ENCODE measurements at places on chromosomes 5 and 9.

GRCh38 chr5:32255540-32255900 lies 57.2 kb downstream of the MTMR12 start:
- DNase-seq = no peak

DNA sequence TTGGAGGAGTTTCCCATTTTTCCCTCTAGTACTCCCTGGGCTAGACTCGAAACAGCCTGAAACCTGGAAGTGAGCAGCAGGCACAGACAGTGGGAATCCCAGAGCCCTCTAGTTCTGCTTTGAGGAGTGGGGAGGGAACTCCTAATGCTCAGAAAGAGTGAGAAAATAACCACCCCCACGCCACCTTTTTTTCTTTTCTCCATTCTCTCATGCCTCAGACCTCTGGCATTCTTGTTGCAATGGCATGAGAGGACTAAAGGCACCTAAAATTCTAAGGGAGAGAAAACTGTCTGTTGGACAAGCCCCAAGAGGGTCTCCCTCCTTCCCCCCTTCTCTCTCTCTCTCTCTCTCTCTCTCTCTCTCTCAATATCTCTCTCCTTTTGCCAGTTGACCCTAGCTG lies 15.1 kb upstream of the IRF1 start:
- no peak for DNase-seq

GRCh38 chr5:87195104-87195591 lies 72.5 kb upstream of the RASA1 start:
- no peak for DNase-seq

GRCh38 chr5:91359962-91360609 lies 23.0 kb downstream of the ARRDC3 start:
- DNase-seq = no peak

- no peak for DNase-seq
These were observed 454.6 kb upstream of the CD180 start for GRCh38 chr5:67651180-67651579.

- no peak for DNase-seq
These were observed 9.6 kb upstream of the IFNE start for GRCh38 chr9:21491756-21492155.

GRCh38 chr9:132230605-132231004 lies 68.7 kb downstream of the NTNG2 start:
- no peak for DNase-seq

DNA sequence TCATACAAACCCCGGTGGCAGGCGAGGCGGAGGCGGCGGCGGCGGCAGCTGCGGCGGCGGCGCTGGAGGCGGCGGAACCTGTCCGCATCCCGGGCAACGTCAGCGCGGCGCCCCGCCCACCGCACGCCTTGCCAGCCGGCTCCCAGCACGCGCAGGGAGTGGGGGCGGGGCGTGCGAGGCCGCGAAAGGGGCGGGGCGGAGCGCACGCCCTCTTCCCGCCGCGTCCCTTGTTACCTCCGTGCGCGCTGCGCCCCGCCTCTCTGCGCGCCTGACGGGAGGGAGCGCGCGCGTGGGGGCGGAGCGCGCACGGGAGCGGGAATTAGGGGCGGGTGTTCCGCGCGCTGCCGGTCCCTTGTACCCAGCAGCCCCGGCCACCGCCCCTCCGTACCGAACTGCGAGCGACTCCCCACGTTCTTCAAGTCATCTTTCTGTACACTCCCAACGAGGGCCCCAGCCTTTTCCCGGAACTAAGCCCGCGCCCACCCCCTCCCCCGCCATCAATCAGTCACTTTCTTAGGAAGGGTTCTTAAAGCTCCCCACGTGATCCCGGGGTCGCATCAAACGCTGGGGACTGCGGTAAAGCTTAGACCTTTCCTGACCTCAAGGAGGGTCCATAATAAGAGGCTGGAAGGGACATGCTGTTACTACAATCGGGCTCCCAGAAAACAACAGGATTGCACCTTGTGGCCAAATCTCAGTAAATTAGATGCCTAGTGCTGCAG lies at the start of gene AGTPBP1:
Gene AGTPBP1, minus strand, starts transcription at position 80 of the 722 bp plus-strand sequence. CDS start 29,421 bp downstream, outside the sequence.
- DNase-seq = peak; percentile 94

DNA sequence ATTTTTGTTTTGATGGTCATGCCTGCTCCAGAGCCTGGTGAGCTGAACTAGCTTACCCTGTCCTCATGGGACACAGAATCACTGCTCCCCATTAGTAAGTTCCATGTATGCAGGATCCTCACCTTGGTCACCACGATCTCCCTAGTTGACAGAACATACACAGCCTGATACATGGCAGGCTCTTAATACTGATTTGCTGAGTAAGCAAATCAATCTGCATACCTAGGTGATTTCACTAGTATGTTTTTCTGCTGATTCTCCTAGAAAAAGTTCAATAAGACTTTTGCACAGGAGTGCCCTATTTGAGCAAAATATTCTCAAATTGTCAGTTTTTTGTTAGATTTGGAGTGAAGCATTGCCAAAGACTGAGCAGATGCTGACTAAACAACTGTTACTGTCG lies 113.7 kb downstream of the ACER2 start:
- no peak for DNase-seq

- DNase-seq = no peak
These were observed 30.2 kb upstream of the SMC5 start for GRCh38 chr9:70228611-70229010.

DNA sequence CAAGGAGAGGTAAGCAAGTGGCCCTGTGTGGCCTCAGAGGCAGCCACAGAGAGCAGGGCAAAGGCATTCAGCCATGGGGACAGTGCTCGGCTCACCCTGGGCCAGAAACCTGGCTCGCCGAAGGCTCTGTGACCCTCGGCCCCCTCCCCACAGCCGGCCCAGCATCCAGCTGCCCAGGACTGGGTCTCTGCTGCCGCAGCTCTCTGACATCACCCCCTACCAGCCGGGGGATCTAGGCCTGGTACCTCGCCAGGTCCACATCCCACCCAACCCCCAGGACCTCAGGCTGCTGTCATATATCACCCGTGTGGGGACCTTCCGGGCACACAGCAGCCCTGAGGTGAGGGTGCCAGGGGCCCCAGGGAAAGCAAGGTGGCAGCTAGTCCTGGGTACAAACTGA lies 2.6 kb downstream of the PTRH1 start:
- no peak for DNase-seq

DNA sequence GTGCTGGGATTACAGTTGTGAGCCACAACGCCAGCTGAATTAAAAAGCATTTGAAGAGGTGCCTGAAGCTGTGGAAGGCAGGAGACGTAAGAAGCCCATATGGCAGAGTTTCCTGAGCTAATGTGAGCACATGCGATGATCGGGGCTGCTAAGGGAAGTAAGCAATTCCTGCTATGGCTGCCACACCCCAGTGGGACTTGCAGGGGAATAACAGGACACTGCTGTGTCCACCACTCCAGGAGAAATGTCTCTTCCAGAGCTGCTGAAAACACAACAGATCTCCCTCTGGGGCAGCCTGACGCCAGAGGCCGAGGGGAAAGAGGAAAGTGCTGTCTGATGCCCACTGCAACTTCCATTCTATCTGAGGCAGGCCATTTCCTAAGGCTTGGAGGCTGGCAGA lies 46.2 kb upstream of the ANKRD55 start:
- no peak for DNase-seq

- DNase-seq = no peak
These were observed 52.8 kb downstream of the GRIA1 start for GRCh38 chr5:153543288-153543687.

DNA sequence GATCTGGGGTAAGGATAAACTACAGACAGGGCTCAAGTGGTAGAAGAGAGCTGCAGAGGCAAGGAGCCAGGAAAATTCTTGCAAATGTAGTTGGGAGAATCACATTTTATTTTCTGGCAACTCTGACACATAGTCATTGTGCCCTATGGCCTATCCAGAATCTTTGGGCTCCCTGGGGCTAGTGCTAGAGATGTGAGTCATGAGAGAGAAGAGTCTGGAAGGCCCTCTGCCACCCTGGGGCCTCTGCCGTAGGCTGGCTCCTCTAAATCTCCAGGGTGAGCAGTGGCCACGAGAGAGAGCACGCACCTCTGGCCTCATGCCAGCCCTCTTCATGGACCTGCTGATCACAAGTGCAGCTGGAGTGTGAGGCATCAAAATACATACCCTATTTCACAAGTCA lies 74.3 kb upstream of the SSBP2 start:
- no peak for DNase-seq

GRCh38 chr5:9545992-9546851 lies at the start of gene SEMA5A:
SEMA5A (minus strand) TSS chr5:9546075; CDS start chr5:9379946, 166,129 bp downstream.
- no peak for DNase-seq

- DNase-seq = no peak
These were observed 4.9 kb upstream of the LHX2 start for GRCh38 chr9:124006448-124007361.

GRCh38 chr5:123997462-123998215 lies 485.7 kb downstream of the CSNK1G3 start:
- no peak for DNase-seq

GRCh38 chr9:78118742-78119473 lies 87.3 kb upstream of the GNAQ start:
- DNase-seq = no peak

DNA sequence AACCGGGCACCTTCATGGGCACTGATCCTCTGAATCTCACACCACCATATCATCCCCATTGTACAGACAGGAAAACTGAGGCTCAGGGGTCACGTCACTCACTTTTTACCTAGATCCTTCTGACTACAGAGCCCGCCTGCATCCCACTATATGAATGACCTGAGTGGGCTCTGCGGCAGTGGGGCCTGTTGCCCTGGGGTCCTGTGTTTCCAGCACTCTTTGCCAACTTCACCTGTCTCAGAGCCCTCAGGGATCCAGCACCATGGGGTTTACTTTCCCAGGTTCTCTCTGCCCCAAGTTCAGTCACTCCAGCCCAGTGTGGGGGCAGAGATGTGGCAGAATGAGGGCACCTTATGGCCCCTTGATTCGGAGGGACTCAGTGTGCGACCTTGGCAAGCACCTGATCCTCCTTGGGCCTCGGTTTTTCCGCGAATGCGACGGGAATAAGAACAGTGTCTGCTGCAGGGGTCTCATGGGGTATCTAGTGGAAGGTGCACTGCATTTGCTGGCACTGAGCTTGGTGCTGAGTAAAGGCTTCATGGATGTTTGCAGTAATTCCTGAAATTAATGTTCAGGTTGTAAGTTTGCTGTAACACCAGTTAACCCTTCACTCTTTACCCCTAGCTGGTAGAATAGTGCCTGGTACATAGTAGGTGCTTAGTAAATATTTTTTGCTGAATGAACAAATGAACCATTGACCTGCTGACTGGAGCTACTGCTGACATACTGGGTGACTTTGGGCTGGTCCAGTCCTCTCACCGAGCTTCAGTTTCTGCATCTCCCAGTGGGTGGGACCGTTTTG lies 47.1 kb upstream of the BOD1 start:
- DNase-seq = no peak

GRCh38 chr5:125607018-125607417 lies 816.2 kb upstream of the GRAMD2B start:
- no peak for DNase-seq

DNA sequence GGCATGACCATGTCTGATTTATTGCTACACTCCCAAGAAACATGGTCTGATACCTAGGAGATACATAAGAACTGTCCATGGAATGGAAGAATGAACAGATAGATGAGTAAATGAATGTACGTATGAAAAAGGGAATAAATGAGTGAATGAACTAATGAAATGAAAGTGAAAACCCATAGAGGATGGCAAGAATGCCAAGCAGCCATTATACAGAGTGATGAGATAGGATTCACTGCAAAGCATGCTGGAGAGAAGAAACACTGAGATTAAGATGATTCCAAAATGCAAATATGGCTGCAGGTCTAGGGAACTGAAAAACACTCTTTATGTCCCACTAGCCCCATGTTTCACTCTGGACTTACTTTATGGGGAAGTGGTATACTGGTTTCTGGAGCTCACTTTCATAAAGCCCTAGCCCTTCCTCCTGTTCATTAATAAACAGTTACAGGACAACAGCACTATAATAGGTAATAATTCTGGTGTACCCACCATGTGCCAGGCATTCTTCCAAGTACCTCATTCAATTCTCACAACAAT lies 170.3 kb upstream of the RAD23B start:
- DNase-seq = no peak

DNA sequence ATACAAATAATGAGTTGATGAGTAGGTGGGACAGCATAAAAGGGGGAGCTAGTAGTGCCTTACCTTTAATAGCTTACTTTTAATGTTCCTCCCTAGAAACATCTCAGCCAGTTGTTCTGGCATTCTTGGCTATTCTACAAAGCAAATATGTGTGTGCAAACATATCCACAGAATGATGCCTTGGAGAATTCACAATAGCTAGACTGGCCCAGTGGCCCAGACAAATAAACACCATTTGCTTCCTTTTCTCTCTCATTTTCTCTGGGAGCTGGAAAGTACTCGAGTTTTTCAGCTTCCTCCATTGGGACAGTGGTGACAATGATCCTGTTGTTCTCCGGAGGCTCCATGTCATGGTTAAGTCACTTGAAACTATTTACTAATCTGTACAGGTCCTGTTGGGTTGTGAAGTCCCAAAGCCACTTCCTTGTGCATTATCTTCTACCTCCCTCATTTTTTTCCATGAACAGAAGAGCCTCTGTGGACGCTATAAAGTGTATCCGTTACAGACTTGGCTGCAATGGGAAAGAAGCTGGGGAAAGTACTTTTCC lies 122.9 kb downstream of the DMAC1 start:
- DNase-seq = no peak

- DNase-seq = no peak
These were observed 1066.1 kb downstream of the NR2F1-AS1 start for GRCh38 chr5:92514896-92515295.

GRCh38 chr5:180336234-180337020 lies 16.7 kb downstream of the GFPT2 start:
- DNase-seq = no peak

DNA sequence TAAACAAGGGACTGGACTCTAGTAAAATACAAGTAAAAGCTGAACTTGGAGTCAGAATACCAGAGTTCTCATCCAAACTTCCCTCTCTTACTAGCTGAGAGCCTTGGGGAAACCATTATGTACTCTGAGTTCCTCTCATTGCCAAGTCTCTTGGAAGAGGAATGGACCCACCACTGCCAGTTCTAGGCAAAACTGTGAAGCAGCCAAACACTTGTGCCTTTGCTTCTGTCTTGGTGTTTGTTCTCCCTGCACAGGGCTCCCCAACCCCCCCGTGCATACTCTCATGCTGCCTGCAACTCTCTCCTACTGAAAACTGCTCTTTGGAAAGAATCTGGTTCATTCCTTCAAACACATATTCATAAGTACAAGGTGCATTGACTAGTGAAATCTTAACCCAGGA lies 102.6 kb downstream of the PDZD2 start:
- no peak for DNase-seq

- no peak for DNase-seq
These were observed 47.0 kb downstream of the KIAA1958 start for GRCh38 chr9:112533660-112534059.

DNA sequence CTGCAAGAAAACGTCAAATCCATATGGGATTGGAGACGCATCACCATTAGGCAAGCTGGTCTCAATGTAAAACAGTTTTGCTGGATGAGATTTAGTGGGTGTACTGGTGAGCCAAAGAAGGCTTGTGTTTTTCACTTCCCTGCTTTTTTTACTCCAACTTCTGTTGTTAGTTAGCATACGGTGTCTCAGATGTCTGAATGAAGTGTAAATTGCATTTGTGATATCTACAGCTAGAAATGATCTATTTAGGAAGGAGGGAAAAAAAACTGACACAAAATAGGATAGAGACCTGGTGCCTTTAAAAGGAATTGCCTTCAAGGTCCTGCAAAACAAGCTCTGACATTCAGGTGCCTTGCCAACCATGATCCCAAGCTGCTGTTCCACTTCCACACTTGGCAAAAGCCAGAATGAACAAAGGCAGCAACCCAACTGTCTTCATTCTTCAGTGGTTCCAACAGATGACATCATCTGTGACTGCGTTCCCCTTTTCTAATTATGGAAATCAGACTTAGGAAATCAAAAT lies 104.2 kb upstream of the RAI14 start:
- no peak for DNase-seq

- DNase-seq = no peak
These were observed 42.8 kb downstream of the RAPGEF1 start for GRCh38 chr9:131697097-131697496.

GRCh38 chr5:31976169-31976568 lies 197.9 kb downstream of the GOLPH3 start:
- DNase-seq = no peak

All from stimulated activated CD8-positive, alpha-beta memory T cell treated with anti-CD3 and anti-CD28 coated beads, Interleukin-4, amount 100 ng/mL, for 4 hours (primary cell).